ENCODE measurements at places on chromosomes 7 and 10.

DNA sequence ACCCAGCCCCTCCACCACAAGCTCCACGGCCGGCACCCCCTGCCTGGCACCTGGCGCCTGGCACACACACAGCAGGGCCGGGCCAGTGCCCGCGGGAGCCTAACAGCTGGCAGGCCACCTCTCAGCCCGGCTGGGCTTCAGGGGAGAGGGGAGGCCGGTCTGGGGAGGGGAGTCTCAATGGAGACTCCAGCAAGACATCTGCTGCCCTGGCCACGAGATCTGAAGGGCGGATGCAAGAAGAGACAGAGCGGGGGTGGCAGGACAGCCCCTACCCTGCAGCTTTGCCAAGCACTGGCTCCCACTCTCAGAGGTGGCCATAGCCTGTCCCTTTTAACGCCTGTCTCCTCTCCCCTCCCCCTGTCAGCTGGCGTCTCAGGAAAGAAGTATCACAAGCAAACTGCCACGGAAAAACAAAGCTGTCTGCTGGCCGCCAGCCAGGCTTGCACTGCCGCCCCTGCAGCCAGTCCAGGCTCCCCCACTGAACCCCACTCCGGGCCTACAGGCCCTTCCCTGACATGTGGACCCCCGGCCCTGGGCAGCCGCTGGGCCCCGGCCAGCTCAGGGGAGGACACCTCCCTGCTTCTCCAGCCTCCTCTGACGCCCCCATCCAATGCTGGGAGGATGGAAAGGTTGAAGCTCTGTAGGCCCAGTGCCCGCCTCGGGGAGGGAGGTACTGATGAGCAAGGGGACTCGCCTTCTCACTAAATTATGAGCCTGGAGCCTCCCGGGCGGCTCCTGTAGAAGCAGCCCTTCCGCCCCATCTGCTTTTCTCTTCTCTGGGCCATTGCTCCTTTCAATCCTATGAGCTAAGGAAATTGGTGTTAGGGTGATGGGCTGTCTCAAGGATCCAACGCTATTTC is 178.4 kb downstream of the ARHGAP12 start:
- peak; percentile 62 for DNase-seq

DNA sequence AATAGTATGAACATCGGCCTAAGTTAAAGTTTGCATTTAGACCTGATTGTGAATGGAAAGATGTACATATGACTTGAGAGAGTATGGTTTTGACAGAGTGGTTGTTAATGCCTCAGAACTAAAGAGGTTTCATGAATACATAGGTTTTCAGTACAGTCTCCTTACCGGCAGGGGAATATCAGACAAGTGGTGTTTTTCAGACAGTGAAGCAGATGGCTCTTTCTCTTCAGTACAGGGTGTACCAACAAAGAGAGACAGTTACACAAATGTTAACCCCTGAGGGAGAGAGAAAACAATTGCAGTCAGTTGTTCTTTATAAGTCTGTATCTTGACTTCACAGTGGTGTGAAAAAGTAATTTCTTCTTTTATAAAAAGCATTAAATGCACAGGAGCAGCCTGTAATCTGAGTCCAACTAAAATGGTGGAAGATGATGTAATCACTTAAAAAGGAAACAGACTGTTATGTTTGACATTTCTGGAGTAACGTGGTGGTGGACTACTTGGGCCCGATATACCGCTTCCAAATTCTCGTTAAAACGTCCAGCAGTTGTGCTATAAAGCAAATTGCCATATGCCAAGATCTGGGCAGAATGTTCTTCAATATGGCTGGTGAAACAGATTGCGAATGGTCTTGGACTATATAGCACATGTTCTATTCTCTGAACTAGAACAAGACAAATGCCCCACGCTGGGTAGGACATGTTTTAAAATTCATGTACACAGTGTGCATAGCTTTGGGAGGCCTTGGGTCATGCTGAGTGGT is 69.2 kb downstream of the SDK1 start:
- no peak for DNase-seq

- no peak for DNase-seq
Observed at GRCh38 chr7:18289788-18290187, 205.8 kb upstream of the HDAC9 start.

DNA sequence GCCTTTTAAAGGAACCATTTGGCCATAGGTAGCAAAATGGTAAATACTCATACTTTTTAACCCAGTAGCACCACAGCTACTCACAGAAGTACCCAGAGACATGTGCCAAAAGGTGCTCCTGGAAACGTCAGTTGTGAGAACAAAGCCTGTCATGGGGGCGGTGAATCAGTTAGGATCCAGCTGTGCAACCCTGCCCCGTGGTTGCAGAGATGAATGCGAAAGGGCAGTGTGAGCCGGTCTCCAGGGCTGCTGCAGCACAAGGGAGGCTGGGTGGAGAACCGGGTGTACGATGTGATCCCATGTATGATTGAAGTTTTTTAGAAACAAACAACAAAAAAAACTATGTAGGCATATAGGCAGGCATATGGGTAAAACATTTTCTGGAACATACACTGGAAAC is 1.3 kb upstream of the LRRC18 start:
- DNase-seq, result no peak

DNA sequence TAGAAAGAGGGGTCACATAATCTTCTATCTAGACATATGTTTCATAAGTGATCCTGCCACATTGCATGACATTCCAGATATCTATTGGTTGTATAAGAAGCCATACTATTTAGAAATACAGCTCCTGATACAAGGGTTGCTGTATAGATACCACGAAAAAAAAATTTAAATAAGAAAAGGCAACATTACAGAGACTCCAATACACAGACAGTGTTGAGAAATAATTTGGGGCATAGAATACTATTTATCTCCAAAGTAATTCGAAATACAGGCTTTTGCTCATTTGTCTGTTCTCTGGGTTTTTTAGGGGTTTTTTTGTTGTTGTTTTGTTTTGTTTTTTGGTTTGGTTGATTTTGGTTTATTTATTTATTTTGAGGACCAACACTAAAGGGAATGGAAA is 2.6 kb downstream of the IFIT2 start:
- no peak for DNase-seq

DNA sequence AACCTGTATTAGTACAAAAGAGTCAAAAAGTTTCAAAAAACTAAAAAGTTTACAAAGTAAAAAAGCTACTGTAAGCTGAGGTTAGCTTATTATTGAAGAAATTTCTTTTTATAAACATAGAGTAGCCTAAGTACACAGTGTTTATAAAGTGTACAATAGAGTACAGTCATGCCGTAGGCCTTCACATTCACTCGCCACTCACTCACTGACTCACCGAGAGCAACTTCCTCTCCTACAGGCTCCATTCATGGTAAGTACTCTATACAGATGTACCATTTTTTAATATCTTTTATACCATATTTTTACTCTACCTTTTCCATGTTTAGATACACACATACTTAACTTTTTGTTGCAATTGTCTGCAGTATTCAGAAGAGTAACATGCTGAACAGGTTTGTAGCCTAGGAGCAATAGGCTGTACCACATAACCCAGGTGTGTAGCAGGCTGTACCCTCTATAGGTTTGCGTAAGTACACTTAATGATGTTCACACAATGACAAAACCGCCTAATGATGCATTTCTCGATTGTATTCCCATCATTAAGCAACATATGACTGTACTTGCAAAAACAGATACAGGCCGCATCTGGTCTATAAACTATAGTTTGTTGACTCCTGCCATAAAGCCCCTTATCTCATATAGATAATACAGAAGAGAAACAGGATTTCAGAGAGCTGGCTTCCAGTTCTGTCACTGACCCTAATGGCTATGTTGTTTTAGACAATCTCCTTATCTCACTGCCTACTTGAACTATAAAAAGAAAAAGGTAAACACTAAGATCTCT is 438.8 kb downstream of the HTR7 start:
- DNase-seq, result peak; percentile 90

DNA sequence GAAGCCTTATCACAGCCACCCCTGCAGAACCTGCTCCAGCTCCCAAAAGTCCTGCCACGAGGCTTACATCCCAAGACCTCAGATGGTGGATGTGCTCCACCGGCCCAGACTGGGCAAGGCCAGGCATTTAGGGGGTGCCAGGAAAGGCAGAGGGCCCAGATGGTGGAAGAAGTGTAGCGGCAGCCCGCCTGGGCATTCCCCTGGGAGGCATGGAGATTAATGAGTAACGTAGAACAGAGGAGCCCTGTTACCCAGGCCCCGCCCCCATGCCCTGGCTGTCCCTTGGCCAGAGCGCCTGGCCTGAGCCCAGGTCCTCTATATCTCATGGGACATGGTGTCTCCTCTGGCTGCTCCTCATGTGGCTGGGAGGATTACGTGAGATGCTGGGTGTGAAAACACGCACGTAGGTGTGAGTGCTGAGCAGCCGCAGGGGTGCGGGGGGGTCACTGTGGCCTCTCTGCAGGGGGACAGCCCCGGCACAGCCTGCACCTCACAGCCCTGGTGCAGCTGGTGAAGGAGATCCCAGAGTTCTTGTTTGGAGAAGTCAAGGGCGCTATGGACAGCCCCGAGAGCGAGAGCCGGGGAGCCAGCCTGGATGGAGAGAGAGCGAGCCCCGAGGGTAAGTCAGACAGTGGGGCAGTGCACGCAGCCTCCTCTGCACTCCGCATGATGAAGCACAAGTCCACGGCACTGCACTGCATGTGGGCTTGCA is 52.9 kb downstream of the ZNF467 start:
- no peak for DNase-seq

GRCh38 chr10:62724465-62724864 is 80.1 kb upstream of the ADO start:
- DNase-seq, result no peak

- no peak for DNase-seq
Observed at GRCh38 chr10:21757185-21757901, 223.3 kb downstream of the MLLT10 start.
